ENCODE measurements at places on chromosomes 7 and 10.

GRCh38 chr10:36621346-36621745 is 504.1 kb upstream of the ANKRD30A start:
- no peak for DNase-seq

DNA sequence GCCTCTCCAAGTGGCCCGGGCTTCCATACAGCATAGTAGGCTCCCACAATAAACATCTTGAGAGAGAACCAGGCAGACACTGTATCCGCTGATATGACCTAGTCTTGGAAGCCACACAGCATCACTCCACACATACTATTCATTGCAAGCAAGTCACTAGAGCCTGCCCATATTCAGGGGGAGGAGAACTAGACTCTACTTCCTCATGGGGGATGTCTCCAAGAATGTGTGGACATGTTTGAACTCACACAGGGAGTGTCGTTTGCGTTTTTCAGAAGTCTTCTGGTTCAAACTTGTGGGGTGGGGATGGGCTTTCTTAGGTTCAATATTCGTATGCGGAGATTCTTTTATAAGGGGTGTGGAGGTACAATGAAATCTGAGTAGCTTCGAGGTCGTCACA is 232.6 kb upstream of the HABP2 start:
- no peak for DNase-seq

GRCh38 chr7:153934629-153935028 is 117.6 kb upstream of the DPP6 start:
- DNase-seq = no peak

- DNase-seq = no peak
Measured at GRCh38 chr7:38102507-38102906, 75.5 kb upstream of the STARD3NL start.

- DNase-seq = no peak
Measured at GRCh38 chr7:138957217-138957616, 24.0 kb downstream of the KIAA1549 start.

GRCh38 chr10:38143587-38143986 is 49.5 kb downstream of the ZNF37A start:
- no peak for DNase-seq

GRCh38 chr10:46019569-46020343 is 10.7 kb downstream of the NCOA4 start:
- no peak for DNase-seq

GRCh38 chr10:120422457-120422856 is 34.6 kb upstream of the PLPP4 start:
- DNase-seq = peak; percentile 19

GRCh38 chr10:67763499-67764011 is 67.6 kb upstream of the CTNNA3 start:
- DNase-seq = no peak

GRCh38 chr7:44471436-44471835 is 19.0 kb downstream of the NUDCD3 start:
- no peak for DNase-seq

DNA sequence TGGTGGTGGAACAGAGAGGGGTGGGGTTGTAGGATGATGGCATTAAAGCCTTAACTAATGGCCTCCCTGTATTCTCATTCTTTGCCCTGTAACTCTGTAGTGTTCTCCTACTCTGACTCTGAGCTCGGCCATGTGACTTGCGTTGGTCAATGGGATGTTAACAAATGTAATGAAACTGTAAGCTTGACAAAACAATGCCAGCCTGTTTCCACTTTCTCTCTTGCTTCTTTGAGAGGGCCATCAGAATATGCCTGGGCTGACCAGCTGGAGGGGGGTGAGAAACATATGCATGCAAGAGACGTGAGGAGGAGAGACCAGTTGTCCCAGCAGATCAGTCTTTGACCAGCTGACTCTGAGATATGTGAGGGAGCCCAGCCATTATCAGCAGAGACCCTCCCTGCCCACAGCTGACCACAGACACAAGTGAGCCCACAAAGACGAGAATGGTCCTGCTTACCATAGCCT is 100.6 kb downstream of the ICA1 start:
- DNase-seq = no peak

DNA sequence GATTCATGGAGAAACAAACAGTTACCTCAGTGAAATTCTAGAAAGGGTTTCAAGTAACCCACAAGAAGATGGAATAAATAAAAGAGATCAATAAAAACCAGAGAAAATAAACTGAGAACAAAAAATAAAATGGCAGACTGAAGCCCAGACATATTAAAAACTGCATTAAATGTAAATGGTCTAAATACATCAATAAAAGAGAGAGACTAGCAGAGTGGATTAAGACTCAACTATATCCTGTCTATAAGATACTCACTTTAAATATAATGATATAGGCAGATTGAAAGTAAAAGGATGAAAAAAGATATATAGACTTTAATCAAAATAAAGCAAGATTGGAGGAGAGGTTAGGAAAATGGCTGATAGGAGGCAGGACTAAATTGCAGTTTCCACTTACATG is 18.8 kb upstream of the EBF3 start:
- no peak for DNase-seq

DNA sequence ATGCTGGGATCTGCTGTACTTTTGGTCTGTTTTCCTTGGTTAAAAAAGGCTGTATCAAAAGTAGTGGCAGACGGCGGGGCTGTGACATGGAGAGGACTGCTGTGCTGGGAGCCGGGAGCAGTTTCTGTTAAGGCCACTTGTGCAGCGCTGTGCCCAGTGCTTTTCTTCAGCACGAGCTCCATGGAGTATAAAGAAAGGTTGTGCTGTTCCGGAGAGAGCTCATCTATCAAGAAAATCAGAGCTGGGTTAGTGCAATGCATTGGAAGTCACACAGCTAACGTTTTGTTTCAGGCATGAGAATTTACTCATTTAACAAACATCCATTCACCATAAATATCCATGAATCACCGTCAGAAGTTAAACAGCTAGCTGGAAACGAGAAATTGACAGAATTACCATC is 62.0 kb downstream of the KIAA1549 start:
- DNase-seq = no peak

GRCh38 chr7:137934176-137934826 is 67.6 kb downstream of the CREB3L2 start:
- DNase-seq = no peak

GRCh38 chr7:145557805-145558204 is 558.8 kb upstream of the CNTNAP2 start:
- no peak for DNase-seq

- no peak for DNase-seq
Measured at GRCh38 chr7:47677664-47678063, 95.8 kb upstream of the TNS3 start.

- DNase-seq = no peak
Measured at GRCh38 chr7:57449904-57450303, at the start of gene ZNF716. Gene ZNF716, plus strand, starts transcription at chr7:57450177. Its CDS starts 112 bp downstream, at chr7:57450289.

DNA sequence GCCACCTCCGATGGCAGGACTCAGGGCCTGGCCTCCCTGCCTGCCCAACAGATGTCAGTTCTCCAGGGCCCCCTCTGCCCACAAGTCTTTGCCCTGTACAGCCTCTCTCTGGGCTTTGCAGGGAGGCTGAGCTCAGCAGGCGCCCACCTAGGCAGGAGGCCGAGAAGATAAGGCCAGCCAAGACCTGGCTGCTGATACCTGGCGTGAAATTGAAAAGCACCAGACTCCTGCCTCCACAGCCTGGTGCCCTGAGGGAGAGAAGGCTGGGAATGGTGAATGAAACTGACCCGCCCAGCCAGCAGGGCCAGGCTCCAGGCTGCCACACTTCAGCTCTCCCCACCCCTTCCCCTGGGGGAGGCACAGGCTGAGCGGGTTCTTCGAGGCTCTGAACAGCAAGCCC is 145.8 kb downstream of the CDH23 start:
- no peak for DNase-seq

DNA sequence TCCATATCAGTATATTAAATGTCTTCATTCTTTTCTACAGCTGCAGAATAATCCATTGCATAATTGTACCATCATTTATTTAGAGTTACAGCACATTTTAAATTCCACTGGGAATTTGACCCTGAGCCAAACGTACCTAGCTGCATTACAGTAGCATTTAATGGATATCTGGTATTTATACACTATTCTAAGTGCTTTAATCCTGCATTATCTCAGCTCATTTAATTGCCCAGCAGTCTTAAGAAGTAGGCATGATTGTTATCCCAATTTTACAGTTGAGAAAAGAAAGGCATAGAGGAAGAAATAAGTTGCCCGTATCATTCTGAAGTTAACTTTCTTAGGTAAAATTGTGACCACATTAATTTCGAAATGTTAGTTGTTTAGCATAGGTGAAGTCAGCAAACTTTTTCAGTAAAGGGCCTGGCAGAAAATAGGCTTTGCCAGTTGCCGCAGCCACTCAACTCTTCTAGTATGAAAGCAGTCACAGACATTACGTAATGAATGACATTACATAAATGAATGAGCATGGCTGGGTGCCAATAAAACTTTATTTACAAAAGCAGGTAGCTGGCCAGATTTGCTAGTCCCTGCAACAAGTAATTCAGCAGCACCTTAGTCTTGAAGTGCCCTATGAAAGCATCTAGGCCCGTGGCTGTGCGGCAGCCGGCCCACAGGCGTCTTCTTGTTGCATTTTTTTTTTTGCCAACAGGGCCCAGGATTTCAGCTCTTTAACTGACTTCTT is 30.0 kb downstream of the GUSB start:
- DNase-seq = no peak

- peak; percentile 52 for DNase-seq
Measured at GRCh38 chr10:52864201-52865106, 91.9 kb upstream of the MBL2 start.

DNA sequence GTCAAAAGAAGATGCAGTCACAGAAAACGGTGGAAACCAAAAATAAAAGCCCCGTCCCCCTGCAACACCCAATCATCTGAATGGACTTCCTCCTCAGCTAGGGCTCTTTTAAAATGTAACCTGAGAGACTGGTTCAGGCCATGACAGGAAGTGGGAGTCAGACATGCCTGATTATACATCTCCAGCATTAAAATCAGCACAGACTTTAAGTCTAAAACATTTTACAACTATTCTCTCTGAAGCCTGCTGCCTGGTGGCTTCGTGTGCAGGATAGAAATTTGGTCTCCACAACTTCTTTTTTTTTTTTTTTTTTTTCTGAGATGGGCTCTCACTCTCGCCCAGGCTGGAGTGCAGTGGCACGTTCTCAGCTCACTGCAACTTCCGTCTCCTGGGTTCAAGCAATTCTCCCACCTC is 30.3 kb downstream of the HACD1 start:
- no peak for DNase-seq

DNA sequence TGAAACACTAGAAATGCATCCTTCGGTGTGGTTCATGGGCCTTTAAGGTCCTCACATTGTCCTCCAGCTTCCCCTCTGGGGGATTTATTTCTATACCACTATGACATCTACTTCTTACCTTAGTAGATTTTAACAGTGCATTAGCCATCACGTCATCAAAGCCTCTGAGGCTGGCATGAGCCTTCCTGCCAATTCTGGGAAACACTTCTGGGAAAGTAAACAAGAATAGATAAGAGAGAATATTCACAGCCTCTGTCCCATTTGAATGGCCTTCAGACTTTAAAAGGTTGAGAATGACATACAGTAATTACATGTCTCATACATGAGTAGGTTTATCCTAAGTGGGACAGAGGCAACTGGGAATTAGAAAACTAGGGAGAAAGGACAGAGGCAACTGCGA is 89.7 kb downstream of the AMPH start:
- no peak for DNase-seq

DNA sequence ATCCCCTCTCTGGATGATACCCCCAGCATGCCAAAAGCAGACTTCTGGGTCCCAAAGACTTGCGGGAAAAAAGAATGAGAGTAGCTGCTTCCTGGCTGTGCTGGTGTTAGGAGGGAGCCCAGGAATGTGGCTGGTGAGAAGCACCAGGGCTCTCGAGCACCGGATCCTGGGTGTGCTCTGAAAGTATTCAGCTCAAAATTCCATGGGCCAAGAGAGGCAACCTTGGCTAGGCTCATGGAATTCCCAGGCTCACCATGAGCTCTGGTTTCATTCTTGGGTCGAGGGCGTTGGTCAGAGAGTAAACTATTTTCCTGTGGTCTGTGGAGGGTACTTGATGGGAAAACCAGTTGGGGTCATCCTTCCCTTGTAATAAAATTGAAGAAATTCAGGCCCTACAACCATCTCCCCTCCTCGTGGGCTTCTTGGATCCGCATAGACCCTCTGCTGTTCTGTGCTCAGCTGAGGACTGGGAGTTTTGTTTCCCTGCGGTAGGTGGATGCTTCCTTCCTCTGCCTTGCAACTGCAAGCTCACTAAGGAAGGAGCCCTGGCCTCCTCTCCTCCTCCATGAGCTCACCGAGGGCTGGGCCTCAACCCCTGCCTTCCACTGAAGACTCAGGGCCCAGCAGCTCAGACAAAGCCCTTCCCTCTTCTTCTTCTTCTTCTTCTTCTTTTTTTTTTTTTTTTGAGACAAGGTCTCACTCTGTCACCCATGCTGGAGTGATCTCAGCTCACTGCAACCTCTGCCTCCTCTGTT is 34.5 kb upstream of the AQP1 start:
- DNase-seq = no peak

- DNase-seq = peak; percentile 75
Measured at GRCh38 chr7:30750683-30751650, 968 bp upstream of the INMT start.

GRCh38 chr10:96740141-96740540 is 19.8 kb upstream of the PIK3AP1 start:
- DNase-seq = no peak

DNA sequence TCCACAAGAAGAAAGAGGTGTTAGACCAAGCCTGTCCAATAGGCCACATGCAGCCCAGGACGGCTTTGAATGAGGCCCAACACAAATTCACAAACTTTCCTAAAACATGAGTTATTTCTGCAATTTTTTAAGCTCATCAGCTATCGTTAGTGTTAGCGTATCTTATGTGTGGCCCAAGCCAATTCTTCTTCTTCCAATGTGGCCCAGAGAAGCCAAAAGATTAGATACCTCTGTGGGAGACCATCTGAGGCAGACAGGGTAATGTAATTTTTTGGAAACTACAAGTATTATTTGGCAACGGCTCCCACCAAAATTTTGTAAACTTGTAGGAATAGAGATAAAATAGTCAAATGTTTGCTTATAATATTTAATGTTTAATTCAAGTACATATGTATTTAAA is 153.8 kb downstream of the SRPK2 start:
- DNase-seq = no peak

DNA sequence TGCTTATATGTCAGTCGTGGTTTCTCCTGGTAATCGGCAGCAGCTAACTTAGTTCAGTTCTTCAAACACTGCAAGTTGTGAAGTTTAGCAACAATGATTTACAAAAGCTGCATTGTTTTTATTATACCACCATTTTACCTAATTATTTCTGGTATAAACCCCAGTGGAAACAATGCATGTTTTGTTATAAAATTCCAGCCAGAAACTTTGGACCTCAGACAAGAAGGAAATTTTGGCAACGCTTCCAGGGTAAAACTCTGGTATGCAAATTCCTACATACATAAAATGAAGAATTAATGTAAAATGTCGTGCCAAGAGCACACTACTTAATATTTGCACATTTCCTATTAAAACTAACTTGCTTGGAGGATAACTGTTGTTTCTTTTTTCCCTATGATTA is 277.4 kb upstream of the LYZL1 start:
- no peak for DNase-seq
